ENCODE measurements at places on chromosomes 7 and 10.

DNA sequence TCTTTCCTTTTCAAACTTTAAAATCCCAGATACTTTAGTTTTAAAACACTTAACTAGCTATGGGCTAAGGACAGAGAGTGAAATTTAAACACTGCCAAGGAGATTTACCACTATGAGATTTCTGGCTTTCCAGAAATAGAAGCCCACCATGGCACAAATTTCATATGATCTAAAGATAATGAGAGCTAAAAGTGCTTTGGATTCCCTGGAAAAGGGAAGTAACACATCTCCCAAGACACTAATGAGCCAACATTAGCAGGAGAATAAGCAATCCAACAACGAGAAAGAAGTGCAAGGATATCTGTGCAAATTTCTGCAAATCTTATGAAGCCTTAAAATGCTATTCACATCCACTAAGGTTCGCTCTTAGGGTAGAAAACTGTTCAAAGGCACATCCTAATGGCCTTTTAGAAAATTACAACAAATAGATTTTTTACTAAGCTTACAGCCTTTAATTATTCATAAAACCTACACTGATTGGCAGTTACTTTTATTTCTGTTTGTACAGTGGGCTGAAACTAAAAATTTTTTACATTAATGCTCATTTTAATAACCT, 100.3 kb downstream of the RAPGEF5 start:
- DNase-seq = no peak

DNA sequence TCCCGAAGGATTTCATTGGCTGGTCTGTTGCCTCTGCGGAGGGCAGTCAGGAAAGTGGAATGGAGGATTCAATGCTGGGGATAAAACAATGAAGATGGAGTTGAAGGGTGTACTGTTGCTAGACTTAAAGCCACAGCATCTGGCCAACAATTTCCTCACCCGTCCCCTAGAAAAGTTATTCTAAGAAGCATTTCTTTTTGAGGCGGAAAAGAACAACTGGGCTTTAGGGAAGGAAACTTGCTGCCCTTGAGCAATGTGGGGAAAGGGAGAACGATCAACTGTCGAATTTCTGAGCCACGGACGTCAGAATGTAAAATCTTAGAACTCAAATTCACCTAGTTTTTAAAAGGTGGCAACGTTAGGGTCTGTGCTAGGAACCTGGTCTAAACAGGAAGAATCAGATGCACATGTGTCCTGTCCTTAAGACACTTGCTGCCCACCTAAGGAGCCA, 664 bp downstream of the FMC1 start:
- DNase-seq = no peak

- DNase-seq = no peak
Observed at GRCh38 chr10:125166658-125167057, 6.3 kb upstream of the CTBP2 start.

- no peak for DNase-seq
Observed at GRCh38 chr10:132136097-132136521, 50.6 kb upstream of the DPYSL4 start.

GRCh38 chr10:77264107-77264506, 373.5 kb downstream of the KCNMA1 start:
- no peak for DNase-seq

DNA sequence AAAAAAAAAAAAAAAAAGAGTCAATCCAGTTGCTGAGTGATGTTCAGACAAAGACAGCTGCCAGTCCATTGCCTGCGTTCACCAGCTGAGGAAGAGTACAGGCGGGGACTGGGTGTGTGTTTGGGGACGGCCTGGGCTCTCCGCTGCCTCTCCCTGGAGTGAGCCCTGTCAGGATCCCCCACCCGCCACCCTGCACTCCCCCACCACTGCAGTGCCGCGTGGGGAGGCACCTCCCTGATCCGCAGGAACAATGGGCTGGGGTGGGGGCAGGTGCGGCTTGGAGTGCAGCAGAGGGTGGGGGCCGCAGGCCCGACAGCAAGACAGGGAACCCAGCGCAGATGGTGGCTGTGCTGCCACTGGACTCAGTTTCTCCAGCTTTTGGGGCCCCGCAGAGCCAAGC, 1.4 kb downstream of the HSPA12A start:
- no peak for DNase-seq

GRCh38 chr7:38833329-38833728, 75.7 kb downstream of the VPS41 start:
- no peak for DNase-seq

Measured in stimulated activated CD4-positive, alpha-beta T cell treated with anti-CD3 and anti-CD28 coated beads, Interleukin-1b, Interleukin-23, amount 100 ng/mL, for 4 hours (primary cell).